ENCODE measurements at places on chromosomes 3 and 15.
A peak's percentile ranks its signal among the peaks of the same experiment; 100 is the strongest.

GRCh38 chr15:78205337-78205736 lies 29.0 kb downstream of the ACSBG1 start:
- ATAC-seq = no peak

DNA sequence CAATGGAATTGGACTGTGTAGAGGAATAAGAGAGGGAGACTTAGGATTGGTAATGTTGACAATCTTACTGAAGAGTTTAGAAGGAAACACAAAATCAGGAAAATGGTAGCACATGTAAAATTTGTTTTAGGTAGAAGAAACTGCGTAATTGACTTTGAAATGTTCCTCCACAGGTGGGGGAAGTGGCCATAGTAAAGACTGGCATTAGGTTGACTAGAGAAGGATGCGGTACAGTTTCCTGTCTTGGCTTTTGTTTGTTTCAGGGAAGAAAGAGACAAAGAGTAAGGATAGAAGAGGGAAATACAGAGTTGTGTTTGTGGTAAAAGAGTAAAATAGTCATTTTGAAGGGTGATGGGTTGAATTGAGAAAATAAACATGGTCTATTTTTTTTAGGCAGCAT lies 253.6 kb upstream of the ZNF717 start:
- ATAC-seq = no peak

DNA sequence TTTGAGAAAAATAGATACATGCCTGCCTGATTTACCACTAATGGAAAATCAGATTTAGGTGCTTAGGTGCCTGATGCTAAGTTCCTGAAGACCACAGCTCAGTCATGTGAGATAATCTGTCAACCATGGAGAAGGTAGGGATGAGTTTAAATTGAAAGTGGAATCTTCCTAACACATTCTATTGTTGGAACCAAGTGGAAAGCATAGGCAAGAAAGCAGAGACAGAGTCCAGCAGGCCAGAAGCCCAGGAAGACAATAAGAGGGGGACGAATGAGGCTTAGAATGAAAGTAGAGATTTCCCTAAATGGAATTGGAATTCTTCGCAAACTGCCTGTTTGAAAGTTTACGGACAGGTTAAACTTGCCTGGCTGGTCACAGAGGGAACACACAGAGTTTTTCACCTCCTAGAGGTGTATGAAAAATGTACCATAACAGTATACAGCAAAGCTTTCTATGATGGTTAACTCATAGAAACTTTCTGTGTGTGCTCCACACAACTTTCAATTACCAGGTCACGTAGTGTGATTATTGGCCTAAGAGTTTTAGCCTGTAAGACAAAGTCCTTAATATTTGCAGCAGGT lies 453.8 kb upstream of the KCNMB2 start:
- ATAC-seq = peak; percentile 65

- peak; percentile 13 for ATAC-seq
Measured at GRCh38 chr15:70722266-70723121, 40.9 kb downstream of the UACA start.

DNA sequence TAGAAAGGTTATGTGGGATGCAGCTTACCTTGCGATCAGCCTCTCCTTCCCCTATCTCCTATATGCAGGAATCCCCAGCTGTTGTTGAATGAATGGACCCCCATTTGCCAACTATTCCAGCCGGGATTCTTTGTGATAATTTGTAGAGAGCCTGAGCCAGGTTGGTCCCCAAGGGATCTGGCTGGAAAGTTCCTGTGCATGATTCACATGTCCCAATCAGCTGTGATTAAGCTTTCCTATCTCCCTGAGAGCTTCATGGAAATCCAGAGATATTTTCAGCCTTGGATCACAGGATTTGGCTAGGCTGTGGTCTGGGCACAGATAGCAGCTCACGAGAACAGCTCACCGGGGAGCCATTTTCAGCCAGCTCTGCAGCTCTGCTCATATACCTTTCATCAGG lies 76.7 kb downstream of the ARNT2 start:
- no peak for ATAC-seq

- ATAC-seq = no peak
Measured at GRCh38 chr3:147838652-147839051, 429.5 kb downstream of the ZIC1 start.

Measured in esophagus mucosa (tissue), 1 donor.